ENCODE measurements at places on chromosomes 16 and 17. TPM values are rescaled to one million over a fixed set of nuclear protein-coding genes. Genes with fewer than 3 reads are reported as not detected.

Gene CYGB
- 10.0 TPM for total RNA-seq

Gene PRSS36
- 1.8 TPM for total RNA-seq

Gene CSH1
- total RNA-seq, result not detected

Gene BCL7C
- total RNA-seq, result 35.0 TPM

Gene GDPD1
- 8.0 TPM for total RNA-seq

Gene TMEM256
- total RNA-seq, result 89.8 TPM

Gene CD300E
- total RNA-seq, result not detected

- no peak for DNase-seq
Observed at GRCh38 chr16:67966549-67967182, 1.8 kb downstream of the SLC12A4 start.

DNA sequence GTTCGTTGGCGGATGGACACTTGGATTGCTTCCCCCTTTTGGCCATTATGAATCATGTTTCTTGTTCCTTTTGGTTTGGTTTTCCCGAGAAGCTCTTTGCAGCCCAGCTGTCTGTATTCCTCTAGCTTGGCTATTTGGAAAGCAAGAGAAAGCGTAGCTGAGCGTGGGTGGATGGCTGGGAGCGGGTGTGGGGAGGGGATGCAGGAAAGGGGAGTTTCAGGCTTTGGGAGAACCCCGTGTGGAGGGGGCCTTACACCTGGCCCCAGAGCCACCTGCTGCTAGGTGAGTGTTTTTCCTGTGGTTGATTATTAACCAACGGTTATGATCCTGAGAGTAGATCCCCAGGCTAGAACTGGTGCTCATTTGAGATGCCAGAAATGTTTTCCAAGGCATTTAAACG, 103.7 kb downstream of the RAP1GAP2 start:
- DNase-seq, result no peak

DNA sequence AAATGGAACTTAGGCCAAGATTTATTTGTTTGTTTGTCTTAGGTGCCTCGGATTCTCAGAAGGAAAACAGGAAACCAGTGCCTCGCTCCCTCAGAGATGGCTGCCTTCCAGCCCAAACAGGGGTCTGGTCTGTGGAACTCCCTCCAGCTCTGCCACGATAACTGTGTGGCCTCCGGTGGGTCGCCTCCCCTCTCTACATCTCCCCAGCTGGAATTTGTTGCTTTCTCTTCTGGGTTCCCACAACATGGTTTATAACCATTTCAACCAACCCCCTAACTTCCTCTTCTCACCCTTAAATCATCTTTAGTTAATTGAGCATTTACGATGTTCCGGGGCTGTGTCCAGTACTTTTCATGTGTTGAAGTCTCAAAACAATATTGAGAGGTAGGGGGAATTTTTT, 30.9 kb upstream of the PLLP start:
- peak; percentile 18 for DNase-seq

DNA sequence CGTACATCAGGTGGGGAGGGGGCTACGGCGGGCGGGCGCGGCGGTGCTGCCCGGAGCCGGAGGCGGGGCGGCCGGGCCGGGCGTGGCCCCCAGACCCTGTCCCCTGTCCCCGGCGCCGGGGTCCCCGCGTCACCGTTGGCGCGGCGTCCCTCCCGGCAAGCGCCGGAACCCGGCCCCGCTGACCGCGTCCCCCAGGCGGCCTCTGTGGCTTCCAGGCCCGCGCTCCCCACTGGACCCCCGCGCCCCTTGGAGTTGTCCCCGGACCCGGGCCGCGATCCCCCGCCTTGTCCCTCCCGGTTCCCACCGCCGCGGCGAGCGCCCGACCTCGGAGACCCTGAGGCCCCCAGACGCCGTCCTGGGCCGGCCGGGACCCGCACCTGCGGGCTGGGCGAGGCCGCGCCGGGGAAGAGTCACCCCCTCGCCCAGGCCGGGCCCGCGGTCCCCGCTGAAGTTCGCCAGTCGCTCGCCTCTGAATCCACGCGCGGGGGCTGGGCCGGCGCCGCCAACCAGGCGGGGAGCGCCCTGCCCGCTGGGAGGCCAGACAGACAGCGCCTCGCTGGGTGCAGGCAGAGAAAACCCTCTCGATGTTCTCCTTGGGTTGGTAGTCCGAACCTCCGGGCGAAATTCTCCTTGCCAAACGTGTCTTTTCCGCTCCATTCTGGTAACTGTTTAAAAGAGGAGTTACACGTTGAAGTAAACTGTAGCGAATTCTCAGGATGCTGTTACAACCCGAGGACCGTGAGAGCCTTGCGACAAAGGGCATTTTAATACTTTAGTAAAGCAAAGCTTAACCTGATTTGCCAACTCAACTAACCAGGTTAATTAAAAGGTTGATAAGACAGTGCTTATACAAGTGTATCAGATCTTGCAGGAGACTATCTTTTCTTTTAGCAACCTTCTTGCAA, 761 bp downstream of the GAN start:
- DNase-seq, result peak; percentile 74

DNA sequence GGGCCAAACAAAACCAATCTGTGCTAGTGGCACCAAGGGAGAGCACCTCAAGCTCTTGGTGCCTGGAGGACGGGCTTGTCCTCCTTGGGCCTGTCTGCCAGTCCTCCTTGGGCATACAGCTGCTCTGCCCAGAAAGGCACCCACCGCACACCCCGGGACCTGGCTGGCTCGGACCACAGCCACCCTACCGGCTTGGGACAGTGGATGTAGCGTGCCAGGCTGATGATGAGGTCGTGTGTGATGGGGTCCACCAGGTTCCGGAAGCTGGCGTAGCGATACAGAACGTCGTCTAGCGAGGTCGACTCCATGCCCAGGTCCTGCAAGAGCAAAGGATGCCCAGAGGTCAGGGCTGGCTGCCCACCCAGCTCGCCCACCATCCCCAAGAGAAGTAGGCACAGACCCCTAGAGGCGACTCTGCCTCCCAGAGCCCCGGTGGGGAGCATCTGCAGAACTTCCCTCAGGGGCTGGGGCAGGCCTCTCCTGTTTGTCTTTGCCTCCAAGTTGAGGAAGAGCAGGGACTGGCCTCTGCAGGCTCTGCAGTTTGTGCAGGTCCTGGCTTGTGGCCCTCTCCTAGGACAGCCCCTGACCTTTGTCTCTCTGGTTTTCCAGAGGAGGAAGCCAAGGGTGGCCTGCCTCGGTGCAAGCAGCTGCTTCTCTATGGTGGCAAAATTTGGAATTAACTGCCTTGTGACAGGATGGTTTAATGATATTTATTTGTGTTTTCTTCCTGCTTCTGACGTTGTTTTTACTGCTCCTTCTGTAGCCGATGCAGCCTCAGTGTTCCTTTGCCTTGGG, 29.7 kb downstream of the LRRC75A start:
- no peak for DNase-seq

- DNase-seq, result no peak
Observed at GRCh38 chr16:65480281-65481091, 358.6 kb upstream of the CDH11 start.

DNA sequence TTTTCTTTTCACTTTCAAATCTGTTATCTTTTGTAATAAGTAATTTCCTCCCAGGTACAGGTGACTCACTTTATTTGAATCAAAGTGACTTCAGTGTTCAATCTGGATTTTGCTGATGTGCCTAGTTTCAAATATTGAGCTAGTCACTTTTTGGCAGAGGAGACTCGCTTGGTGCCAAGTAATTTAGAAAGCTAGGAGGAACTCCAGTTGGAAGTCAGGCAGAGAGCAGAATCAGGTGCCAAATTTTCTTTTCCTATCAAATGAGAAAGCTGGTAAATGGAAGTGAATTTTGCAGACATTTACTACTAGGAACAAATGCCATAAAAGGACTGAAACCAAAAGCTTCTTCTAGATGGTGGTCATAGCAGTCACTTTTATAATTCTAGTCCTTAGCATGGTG, 656.0 kb upstream of the KIF2B start:
- no peak for DNase-seq

- DNase-seq, result no peak
Observed at GRCh38 chr16:85528528-85529387, 84.4 kb upstream of the GSE1 start.

GRCh38 chr17:47872651-47873161, 21.7 kb upstream of the SP6 start:
- DNase-seq, result no peak

- no peak for DNase-seq
Observed at GRCh38 chr16:17622366-17622765, 151.6 kb upstream of the XYLT1 start.

DNA sequence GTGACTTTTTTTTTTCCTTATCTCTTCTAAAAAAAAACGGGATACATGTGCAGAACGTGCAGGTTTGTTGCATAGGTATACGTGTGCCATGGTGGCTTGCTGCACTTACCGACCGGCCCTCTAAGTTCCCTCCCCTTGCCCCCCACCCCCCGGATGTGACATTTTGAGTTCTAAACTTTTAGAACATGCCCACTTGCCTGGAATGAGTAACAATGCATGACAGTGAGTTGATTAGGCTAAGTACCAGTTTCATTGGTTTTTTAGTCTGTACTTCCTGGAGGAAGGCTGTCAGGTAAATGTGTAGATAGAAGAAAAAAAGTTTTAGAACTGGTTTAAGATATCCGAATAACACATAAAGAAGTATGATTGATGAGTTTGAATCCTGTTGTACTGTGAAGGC, 4.0 kb downstream of the BPTF start:
- no peak for DNase-seq

- no peak for DNase-seq
Observed at GRCh38 chr16:46620266-46621005, 743 bp downstream of the SHCBP1 start.

GRCh38 chr17:4525691-4526397, 27.2 kb downstream of the SPNS2 start:
- no peak for DNase-seq

DNA sequence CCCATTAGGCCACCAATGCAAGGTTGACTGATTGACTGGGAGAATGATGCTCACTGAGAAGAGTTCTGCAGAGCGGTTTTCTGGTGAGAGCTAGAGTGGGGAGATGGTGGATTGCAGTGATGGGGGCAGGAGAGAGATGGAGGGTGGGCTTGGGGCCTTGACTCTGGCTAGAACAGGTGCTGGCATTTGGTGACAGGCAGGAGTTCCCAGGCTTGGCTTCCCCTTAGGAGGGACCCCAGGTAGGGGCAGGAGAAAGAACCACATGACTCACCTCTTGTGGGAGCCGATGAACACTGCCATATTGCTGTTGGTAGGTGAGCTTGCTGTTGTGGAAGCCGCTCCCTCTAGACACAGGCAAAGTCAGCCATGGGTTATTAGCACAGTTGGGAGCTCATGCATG, 8.0 kb downstream of the CD300LB start:
- DNase-seq, result peak; percentile 39

DNA sequence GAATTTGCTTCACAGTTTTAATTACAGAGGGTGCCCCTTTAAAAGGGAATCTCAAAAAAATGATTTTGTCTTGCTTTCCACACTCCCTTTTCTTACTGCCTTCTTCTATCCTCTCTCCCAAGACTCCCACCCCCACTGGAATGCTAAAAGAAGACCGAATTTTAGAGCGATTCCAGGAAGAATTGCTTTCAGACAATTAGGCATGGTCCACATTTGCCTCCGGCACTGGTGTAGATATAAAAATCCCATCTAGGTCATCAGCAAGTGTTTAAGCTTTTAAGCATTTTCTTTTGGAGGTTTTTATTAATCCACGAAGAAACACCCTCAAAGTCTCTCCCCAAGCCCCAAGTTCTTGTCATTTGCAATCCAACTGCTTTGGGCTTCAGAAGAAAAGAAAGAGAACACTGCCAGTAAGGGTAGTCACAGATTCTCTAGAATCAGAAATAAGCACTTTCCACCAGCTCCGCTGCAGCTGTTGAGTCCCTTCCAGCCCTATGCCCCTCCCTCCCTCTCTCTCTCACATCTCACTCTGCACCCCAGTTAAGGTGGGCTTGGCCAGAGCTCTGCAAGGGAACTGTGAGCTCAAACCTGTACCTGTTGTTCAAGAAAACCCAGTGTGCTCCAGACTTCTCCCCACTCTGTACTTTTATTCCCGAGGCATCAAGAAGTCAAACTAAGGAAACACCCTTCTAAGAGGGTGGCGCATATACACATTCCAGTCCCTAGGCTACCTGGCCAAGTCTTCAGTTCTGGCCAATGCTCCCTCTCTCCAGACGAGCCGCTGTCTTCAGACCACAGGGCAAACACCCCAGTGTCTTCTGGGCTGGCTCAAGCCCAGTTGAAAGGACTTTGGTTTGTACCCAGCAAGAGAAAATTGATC, 170.2 kb downstream of the RGS9 start:
- no peak for DNase-seq

DNA sequence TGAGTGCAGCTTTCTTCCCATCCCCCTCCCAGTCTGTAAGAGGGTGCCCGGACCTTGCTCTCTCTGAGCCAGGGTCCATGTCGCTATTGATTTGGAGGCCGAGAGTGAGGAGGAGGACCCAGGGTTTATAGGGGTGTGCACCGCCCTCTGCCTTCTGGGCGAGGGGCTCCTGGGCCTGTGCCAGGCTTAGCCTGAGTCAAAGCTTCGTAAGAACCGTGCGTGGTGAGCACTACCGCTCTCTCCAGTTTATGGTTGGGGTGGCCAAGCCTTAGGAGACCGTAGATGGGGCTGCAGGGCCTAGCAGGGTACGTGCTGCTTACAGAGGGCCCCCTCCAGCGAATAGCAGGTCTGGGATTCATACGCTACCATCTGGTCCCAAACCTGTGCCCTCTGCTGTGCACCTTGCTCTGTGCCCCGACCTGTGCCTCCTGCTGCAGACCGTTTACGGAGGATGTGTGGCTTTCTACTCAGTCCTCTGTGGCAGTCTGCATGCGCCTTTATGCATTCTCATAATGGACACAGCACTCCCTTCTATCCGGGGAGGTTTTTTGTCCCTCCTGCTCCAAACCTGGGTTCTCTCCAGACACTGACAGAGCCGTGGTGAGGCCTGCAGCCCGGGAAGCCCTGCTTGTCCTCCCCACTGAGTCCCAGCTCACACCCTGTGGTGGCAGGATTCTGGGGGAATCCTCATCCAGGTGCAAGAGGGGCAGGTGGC, 54.7 kb downstream of the PGS1 start:
- DNase-seq, result no peak

DNA sequence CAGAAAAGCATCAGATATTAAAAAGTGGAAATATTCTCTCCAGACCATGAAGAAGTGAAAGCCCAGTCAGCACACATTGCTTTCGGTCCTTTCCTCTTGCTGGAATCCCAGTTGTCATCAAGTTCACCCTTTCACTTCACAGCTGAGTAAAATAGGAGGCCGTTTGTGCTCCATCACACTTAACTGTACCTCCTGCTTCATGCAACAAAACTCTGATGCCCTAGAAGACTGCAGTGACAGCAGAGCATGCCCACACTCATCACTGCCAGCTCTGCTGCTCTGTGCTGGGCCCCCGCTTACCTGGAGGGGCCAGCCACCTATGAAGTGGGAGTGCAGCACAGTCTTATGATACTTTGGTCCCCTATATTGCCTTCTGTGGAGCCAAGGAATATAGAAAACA, 62.5 kb downstream of the N4BP1 start:
- DNase-seq, result no peak
